Activated T-helper 1 cell treated with anti-CD3 and anti-CD28 coated beads, Interleukin-2, amount 50 U/mL, for 16 hours (primary cell): ENCODE measurements at places on chromosomes 2 and 18.

DNA sequence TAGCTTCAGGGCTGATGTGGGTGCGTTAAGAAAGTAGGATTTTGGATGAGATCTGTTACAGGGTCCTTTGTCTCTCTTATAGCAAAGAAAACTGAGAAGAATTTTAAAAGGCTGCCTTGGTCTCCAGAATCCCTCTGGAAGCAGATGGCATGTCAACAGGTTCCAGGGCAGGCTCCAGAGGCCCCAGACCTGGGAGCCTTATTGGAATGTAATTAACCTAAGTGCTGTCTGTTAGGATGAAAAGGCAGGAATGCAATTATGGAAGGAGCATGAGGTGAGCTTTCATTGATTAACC is 97.2 kb upstream of the PKDCC start:
- DNase-seq, result no peak

DNA sequence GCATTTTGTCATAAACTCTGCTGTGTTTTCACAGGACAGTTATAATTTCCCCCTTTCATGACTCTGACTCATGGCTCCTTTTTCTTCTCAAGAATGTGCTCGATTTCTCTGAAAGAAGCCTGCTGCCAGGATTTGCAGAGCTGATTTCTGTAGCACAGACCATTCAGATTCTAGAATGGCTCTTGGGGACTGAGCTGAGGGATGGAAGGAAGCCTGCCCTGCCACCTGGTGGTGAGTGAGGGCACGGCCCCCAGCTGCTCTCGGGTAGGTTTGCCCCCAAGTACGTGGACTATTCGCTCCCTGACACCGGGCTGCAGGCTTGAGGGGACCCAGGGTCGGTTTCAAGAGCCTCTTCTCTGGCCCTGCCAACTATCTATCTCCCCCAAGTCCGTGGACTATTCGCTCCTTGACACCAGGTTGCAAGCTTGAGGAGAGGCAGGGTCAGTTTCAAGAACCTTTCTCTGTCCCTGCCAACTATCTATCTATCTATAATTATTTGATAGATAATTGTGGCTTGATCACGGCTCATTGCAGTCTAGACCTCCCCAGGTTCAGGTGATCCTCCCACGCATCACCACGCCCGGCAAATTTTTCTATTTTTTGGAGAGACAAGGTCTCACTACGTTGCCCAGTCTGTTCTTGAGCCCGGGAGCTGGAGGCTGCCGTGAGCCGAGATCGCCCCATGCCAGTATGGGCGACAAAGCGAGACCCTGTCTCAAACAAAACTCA is 1.4 kb upstream of the SMYD5 start:
- DNase-seq, result peak; percentile 58

DNA sequence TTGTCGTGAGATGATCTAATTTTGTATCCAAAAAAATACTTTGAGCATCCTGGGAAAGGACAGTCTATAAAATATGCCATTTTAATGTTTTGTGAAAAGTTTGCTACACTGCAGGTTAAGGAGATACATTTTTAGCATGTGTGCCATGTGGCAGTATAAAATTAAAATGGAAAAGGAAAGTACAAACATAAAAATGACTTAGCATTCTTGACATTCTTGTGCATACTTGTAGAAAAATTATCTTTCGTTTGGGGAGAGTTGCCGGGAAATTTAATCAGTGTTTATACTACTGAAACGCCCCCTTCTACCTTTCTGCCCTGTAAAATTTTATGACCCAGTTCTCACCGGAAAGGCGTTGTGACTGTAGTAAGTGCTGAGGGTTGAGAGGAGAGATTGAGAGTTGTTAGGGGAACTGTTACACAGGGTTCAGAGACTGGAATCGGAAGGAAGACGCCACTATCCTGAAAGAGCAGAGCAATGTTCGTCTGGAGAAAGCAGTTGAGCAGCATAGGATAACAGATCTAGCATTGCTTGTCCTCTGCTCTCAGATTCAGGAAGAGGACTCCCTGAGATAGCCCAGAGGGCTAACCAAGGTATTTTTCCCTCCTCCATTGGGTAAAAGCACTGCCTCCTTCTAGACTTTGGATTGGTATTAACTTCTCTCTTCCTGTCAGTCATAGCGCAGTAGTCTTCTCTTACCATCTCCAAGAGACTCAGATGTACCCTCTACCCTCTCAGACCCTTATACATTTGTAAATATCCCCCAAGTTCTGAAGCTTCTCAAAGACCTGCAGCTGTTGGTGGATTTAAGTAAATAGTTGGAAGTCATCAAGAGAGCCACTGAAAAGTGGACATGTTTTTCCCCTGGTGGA is 2.7 kb downstream of the CDH20 start:
- DNase-seq, result no peak

- no peak for DNase-seq
Observed at GRCh38 chr2:39996653-39997080, 217.6 kb upstream of the THUMPD2 start.

DNA sequence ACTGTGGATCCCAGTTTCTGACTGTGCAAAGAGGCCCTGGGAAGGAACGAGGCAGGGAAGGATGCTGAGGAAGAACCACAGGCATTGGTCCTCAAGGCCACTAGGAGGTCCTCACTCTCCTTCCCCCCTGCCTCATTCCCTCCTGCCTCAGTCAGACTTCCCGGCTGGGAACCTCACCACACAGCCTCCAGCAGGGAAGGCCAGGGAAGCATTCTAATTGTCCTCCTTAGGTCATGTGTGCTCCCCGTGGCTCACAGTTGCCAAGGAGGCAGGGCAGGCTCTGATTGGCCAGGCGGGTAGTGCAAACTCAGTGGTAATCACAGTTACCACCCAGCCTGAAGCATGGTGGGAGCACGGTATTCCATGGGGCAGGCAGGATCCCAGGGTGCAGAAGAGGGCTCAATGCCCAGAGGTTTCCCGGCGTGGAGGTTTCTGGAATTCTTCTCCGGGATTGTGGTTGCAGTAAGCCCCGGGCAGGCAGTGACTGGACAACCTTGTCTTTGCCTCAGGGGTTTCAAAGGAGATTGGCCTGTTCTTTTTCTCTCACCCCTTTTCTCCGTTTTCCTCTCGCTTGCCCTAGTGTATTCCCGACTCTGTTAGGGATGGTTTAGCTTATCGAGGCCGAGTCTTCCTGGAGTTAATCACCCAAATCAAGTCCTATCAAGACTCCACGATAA is 27.1 kb downstream of the FER1L5 start:
- no peak for DNase-seq

- no peak for DNase-seq
Observed at GRCh38 chr2:21044694-21045371, 960 bp upstream of the APOB start.

DNA sequence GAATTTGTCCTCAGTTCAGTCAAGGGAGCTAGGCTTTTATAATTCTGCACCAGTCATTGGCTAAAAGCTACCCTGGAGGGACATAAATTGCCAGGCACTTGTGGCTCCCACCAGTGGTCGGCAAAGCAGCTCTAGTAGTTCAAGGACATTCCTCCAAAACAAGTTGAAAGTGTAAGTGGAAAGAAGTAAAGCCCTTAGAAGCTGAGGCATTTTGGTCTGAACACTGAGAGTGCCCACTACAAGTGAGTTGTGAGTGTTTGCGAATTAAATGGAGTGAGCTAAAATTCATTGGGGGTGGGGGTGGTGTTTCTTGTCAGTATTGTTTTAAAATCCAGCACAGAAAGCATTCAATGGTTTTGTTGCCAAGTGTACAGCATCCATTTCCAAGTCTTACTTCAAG is 879.9 kb upstream of the CDH2 start:
- no peak for DNase-seq

- no peak for DNase-seq
Observed at GRCh38 chr2:188601391-188601790, 309.7 kb downstream of the GULP1 start.

DNA sequence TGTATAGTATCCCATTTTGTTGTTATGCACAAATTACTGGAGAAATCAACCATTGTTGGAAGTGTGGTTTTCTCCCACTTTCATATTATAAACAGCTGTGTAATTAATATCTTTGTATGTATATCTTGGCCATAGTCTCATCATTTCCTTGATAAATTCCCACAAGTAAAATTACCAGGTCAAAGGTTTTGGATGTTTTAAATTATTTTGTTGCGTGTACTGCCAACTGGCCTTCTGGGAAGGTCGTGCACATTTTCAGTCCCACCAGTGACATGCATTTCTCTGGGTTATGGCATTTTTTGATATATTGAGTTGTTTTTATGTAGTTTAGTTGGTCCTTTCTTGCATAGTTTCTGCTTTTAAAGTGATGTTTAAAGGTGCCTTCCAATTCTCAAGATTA is 41.5 kb downstream of the TSHZ1 start:
- no peak for DNase-seq

DNA sequence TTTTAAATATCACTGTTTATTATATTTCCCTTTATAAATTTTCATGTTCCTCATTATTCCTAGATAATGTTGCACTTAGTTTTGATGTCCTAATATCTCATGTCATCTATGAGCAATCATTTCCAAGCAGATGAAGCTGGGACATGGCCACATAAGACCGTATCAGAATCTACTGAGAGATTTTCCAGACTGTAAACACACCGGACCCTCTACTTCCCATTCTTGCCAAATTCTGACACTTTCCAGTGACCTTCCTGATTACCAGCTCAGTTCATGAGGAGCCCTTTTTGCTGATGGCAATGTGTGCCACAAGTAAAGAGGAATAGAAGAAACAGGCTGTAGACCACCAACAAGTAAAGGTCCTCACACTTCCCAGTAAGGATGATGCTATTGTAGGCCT is 20.3 kb upstream of the PDE1A start:
- no peak for DNase-seq

GRCh38 chr2:118309257-118309945 is 221.1 kb downstream of the INSIG2 start:
- DNase-seq, result no peak

DNA sequence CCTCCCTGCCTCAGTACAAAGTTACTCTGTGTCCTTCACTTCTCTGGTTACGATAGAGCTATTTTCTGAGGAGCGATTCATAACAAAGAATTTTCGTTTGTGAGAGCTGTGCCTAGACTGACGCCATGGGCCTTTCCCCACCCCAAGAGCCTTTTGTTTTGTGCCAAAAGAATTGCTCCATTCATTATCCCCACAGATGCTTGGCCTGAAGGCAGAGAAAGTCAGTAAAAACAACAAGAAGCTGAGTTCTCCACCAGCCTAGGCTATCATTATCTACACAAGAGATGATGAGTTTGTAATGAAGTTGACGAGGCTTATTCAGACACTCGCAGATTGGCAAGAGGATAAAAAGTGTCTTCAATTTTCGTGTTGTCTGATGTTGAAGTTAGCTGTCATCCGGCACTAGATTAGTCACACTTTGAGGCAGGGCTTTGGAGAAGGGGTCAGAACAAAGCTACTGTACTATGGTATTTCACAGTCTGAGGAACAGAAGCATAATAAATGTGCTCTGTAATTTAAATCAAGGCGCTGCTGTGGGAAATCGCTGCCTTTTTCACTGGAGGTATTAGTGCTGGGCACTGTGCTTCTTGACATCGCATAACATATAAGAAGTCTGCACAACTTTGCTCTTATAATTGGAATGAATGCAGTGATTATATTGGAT is 278.4 kb upstream of the FIGN start:
- no peak for DNase-seq

- DNase-seq, result no peak
Observed at GRCh38 chr2:31886700-31887099, 124.1 kb downstream of the MEMO1 start.

DNA sequence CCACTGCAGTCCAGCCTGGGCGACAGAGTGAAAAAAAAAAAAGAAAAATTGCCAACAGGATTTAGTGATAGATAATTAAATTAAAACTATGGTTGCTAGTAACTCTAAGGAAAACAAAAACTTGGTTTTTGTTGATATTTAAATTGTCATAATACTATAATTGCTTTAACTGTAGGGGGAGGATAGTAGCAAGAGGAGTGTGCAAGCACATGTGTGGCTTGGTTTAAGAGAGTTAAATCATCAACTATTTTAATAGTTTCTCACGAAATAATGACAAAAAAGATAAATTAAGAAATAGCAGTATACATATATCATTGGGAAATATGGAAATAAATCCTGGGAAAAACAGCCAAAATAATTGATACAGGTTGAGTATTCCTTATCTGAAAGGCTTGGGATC is 27.4 kb upstream of the RAPGEF4 start:
- no peak for DNase-seq

- no peak for DNase-seq
Observed at GRCh38 chr2:201618744-201619662, 24.3 kb downstream of the TMEM237 start.

DNA sequence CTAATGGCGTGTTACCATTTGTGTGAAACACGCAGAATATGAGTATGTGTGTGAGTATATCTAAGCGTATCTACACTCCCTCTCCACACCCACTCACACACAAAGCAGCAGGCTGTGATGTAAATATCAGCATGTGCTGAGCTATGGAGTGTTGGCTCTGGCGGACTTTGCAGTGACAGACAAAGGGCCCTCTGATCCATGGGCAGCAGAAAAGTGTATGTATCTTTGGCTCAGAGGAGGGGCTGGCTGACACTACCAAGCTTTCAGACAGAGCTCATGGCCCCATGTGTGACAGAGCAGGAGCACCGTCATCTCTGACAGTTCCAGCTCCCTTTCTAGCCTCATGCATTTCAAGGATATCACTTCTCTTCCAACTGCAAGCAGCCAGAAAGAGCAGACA is 57.2 kb upstream of the ASB18 start:
- no peak for DNase-seq

DNA sequence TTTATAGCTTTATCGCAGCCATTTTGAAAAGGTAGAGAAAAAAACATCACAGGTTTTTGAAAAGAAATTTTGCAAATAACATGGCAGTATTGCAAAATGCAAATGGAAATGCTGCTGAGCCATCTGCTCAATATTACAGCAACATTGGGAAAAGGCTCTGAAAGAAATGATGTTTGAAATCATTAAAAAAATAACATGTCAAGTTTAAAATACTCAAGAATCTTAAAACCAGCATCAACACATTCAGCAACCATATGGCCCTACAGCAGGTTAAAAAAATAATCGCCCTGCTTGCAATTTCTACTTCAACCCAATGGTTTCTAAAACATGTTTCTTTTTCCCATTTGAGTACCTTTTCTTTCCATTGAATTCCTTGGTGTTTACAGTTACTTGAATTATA is 289.4 kb downstream of the AFF3 start:
- no peak for DNase-seq

- DNase-seq, result no peak
Observed at GRCh38 chr18:9055626-9056025, 46.9 kb upstream of the NDUFV2 start.

DNA sequence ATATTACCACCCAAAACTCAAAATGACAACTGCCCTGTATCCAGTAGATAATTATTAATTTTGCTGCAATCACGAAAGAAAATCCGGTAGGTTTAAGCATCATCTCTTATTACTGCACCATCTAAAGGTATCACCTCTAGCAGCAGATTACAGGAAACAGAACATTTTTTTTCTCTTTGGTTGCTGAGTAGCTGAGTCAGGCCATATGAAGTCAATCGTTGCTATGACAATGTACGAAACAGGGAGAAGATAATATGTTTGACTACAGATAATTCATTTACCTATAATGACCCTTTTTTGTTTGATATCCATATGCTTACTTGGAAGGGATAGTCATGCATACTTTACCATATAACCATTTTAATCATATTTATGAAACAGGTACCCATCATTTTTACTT is 831.6 kb upstream of the CHAC2 start:
- no peak for DNase-seq

- no peak for DNase-seq
Observed at GRCh38 chr2:20135631-20136050, 84.2 kb upstream of the LAPTM4A start.
